ENCODE measurements at places on chromosomes 6 and 20. TPM values are rescaled to one million over a fixed set of nuclear protein-coding genes. Genes with fewer than 3 reads are reported as not detected.

DNA sequence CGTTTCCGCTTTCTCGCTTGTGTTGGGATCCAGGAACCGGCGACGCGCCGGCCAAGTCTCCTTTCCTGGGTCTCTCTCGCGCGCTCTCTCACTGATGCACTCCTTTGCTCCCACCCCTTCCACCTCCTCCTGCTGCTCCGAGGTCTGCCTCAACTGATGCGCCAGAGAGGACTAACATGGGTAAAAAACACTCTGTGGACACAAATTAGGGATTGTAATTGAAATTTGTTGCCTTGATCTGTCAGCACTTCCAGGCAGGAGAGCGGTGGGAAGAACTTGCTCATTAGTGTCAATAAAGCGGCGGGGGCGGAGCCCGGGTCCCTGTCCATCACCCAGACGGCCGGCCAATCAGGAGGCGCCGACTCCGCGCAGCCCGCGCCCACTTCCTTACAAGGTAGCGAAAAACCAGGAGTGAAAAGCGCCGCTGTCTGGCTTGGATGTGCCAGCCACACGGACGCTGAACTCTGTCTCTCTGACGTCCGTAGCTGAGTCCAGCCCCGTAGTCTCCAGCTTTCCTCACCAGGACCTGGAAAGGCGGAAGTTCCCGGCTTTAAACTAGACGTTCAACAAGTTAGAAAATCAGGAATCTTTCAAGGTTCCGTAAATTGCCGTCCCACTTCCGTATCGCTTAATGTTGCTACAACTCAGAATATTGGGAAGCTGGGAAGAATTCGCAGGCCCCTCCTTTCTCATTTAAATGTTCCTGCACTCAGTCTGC lies at the start of gene TBX18:
Gene TBX18, minus strand, starts transcription at position 267 of the 718 bp plus-strand sequence. CDS start 417 bp downstream, outside the sequence.
- peaks cover 27% of the 10 kb centered on the region for H3K27me3 ChIP-seq
- peaks cover 4% of the 10 kb centered on the region for H3K36me3 ChIP-seq
- peak within 1 kb of the TSS; percentile 79 for H3K27ac ChIP-seq
- peaks cover 34% of the 10 kb centered on the region for H3K4me1 ChIP-seq
- H3K4me3 ChIP-seq, result peak within 1 kb of the TSS; percentile 95
- DNase-seq, result peak; percentile 99

The SEMG1 gene
- not detected for polyA plus RNA-seq

- no peak for DNase-seq
- no peaks in the 10 kb centered on the region for H3K36me3 ChIP-seq
These were observed 27.4 kb upstream of the NOP56 start for GRCh38 chr20:2625062-2625461.

DNA sequence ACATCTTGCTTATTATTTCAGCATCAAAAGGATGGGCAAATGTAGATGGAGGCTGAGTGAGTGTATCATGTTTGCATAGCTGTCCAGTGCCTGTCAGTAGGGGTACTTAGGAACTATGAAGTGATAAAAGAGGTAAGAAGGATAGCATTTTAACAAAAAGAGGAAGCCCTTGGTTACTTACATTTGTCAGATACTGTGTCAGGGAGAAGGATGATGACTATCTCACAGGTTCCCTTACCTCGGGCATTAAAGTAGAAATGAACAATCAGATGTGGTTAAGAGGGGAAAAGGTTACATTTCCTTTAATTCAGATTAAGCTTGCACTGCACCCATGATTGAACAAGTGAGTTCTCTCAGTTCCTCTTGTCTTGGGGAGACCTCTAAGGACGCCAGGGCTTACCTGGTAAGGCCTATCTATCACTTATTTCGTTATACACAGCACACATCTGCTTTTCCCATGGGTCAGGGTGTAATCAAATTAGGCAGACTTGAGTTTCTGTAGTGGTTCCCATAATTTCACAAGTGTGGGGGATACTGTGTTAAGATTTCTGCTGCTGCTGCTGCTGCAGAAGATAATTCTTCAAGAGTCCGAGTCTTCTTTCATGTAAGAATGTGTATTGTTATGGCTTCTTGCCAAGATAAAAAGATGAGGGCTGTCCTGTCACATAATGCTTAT lies 4.5 kb downstream of the FOXO3 start:
- peak; percentile 33 for DNase-seq
- H3K36me3 ChIP-seq, result peaks cover 2% of the 10 kb centered on the region
- peak overlapping the region; percentile 22 for H3K27ac ChIP-seq

DNA sequence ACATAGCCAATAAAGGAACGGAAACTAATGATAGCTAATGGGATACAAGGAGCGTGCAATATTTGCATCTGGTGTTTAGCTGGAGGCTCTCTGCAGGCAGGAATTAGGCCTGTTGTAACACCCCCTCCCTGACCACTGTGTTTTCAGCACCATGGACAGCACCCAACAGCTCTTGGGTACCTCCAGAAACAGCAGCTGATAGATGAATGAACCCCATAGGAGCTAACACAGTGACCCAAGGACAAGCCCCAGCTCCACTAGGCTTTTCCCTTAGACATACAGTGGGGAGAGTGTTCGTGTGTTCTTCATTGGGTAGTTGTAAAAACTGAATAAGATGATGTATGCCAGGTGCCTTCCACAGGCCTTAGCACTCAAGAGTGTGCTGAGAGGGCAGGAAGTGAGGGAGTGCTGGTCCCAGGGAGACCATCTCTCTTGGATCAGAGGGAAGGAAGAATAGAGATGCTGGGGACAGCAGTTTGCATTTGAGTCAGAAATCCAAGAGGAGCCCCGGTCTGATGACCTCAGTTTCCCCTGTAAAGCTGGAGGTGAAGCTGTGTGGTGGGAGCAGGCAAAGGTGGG lies 161.3 kb downstream of the PHACTR3 start:
- no peak for DNase-seq
- H3K4me1 ChIP-seq, result no peaks in the 10 kb centered on the region
- H3K36me3 ChIP-seq, result no peaks in the 10 kb centered on the region

DNA sequence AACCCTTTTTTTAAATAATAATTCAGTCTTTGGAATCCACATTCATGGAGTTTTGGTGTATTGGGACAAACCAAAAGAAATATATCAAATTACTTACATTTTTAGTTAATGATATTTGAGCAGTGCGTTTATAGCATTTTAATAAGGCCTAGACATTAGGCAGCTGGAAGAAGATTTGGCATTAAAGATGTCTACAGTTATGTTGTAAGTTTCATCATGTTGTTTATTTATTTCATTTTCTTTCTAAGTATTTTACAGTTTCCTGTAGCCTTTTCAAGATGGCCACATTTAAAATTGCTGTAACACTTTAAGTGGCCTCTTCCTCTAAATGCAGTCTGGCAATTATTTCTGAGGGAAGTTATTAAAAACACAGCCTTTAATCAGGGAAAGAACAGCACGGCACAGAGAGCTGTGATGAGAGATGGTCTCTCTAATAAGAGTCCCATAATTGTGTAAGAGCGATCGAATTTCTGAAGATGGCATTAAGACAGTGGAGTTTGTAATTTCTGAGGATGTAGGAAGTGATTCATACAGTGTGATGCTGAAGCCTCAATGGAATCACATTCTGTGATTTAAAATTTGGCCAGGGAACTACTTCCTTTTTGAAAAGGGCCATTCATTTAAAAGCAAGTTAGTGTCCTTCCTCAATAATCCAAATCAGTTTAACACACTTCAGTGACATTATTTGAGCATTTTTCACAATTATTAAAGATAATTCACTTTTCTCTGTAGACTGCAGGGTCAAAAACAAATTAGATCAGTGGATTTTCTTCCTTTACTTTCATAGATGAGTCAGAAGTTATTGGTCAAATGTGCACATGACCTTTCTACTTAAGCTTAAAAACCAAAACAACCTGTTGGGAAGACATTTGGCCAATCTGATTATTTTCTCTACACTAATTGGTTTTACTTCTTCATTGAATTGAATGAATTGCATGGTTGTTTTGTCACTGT lies 52.4 kb upstream of the EDN3 start:
- H3K36me3 ChIP-seq, result no peaks in the 10 kb centered on the region
- DNase-seq, result no peak
- no peak overlapping the region for H3K4me3 ChIP-seq
- no peaks in the 10 kb centered on the region for H3K27me3 ChIP-seq

DNA sequence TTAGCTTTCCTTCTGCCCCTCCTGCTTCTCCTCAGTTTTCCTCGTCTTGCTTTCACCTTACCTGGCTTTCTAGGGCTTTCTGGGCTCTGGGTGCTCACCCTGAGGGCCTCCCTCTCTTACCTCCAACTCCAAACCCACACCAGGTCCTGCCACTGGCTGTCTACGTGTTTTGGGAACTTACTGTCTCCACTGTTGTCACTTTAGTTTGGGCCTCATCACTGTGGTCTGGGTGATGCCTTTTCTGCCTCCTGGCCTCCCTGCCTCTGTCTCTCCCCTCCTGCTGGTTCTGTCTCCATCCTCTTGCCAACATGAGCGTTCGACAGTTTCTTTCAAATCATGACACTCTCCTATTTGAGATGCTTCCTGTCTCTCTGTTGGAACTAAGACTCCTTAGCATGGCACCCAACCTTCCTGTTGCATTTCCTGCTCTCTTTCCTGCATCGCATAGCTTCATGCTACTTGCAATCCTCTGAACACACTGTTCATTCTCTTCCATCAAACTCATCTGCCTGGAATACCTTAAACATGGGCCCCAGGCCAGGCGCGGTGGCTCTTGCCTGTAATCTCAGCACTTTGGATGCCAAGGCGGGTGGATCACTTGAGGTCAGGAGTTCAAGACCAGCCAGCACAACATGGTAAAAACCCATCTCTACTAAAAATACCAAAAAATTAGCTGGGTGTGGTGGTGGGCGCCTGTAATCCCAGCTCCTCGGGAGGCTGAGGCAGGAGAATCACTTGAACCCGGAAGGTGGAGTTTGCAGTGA lies 5.5 kb downstream of the CD40 start:
- peaks cover 23% of the 10 kb centered on the region for H3K4me1 ChIP-seq
- no peak for DNase-seq
- no peaks in the 10 kb centered on the region for H3K27me3 ChIP-seq

The ENPP5 gene
- not detected for polyA plus RNA-seq

DNA sequence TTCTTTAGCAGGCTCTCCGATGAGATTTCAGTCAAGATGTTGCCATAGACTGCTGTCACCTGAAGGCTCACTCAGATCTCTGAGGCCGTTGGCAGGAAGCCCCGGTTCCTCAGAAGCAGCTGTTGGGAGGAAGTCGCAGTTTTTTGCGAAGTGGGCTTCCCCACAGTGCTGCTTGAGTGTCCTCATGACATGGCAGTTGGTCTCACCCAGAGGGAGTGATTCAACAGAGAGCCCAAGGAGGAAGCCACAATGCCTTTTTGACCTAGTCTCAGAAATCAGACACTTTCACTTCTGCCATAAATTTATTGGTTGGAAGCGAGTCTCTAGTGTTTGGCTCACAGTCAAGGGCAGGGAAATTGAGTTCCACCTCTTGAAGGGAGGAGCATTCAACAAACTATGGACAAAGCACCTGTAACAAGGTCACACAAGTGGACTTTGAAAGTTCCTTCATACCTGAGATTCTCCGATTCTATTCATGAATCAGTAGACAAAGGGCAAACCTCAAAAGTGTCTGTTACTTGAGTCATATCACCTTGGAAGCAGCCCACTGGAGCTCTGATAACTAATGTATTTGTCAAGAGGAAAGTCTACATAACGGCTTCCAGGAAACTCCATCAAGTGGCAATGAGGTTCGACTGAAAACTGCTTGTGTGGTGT lies 208.3 kb downstream of the TASP1 start:
- no peaks in the 10 kb centered on the region for H3K36me3 ChIP-seq
- no peaks in the 10 kb centered on the region for H3K27me3 ChIP-seq
- no peak overlapping the region for H3K4me3 ChIP-seq
- H3K27ac ChIP-seq, result no peak overlapping the region

The TCF21 gene
- polyA plus RNA-seq, result not detected

DNA sequence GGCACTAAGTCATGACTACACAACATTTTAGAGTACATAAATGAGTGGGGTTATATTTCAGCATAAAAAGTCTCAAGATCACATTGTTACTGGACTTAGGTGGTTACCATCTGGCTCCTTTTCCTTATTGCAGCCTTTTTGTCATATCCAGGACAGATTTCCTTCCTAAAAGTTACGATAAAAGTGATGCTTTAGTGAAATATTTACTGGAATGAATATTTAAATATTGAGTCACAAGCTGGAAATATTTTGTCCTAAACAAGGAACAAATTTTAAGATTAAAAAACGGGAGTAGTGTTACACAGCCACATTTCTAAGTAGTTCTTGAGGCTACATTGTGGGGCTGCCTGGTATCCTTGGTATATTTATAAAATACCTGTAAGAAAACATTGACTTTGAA lies 52.2 kb downstream of the CDC40 start:
- no peak for DNase-seq
- H3K4me1 ChIP-seq, result no peaks in the 10 kb centered on the region
- H3K27ac ChIP-seq, result no peak overlapping the region

GRCh38 chr6:101394936-101395335 lies 1.4 kb downstream of the GRIK2 start:
- no peaks in the 10 kb centered on the region for H3K4me1 ChIP-seq
- no peak for DNase-seq
- no peak overlapping the region for H3K4me3 ChIP-seq
- H3K27ac ChIP-seq, result no peak overlapping the region
- H3K36me3 ChIP-seq, result no peaks in the 10 kb centered on the region

The SOBP gene
- 0.30 TPM for polyA plus RNA-seq

DNA sequence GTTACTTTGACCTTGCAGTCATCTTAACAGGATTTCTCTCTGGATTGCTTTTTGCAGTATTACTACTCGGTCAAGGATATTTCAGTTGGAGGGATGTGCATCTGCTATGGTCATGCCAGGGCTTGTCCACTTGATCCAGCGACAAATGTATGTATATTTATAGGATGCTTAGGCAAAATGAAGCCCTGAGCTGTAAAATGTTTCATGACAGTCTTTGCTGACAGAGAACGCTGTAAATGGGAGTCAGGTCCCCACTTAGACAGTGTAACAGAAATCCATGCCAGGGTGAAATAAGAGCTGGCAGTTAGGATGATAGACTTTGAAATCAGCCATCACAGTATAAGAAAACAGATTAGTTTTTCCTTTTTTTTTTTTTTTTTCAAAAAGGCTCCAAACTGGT lies 264.0 kb downstream of the LAMA2 start:
- DNase-seq, result no peak
- no peaks in the 10 kb centered on the region for H3K4me1 ChIP-seq
- no peaks in the 10 kb centered on the region for H3K27me3 ChIP-seq
- H3K4me3 ChIP-seq, result no peak overlapping the region
- no peak overlapping the region for H3K27ac ChIP-seq
- no peaks in the 10 kb centered on the region for H3K36me3 ChIP-seq

DNA sequence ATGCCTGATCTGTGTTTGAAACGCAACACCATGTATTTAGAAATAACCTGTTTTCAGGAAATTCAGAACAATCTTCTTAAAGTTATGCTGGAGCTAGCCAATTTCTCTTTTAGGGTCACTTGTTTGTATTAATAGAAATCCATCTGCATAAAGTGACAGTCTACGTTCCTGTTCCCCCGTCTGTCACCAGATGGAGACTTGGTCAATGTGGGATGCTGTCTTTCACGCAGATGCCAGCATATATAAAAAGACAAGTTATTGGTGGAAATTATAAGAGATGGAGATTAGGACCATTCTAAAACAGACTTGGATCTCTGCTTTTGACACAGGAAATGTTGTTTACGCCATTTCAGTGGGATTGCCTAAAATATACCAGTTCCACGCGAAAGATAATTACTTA lies 162.5 kb upstream of the STMND1 start:
- H3K27ac ChIP-seq, result no peak overlapping the region
- H3K4me3 ChIP-seq, result no peak overlapping the region
- no peaks in the 10 kb centered on the region for H3K4me1 ChIP-seq
- H3K36me3 ChIP-seq, result no peaks in the 10 kb centered on the region
- no peak for DNase-seq

Measured in endothelial cell of umbilical vein (primary cell).